Right renal pelvis (tissue), 4 donors: ENCODE measurements at places on chromosomes 6 and 20.

DNA sequence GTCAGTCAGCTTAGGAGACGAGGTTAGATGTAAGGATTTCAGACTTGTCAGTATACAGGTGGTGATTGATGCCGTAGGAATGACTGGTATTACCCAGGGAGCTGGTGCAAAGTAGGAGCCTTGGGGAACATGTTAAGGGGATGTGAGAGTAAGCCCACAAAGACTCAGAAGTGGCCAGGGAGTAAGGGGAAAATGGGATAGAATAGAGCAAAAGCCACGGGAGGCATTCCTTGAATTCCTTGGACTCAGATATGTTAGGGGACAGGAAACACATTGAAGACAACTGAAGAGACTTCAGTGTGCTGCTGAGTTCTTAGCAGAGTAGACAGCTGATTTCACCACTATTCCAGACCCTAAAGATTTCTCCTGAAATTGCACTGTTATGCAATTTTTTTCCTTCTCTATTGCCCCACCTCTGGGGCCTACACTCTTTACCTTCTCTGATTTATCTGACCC, 1.2 kb upstream of the ACAT2 start:
- no peak for DNase-seq

- no peak for DNase-seq
These were observed 1.3 kb upstream of the NDUFAF4 start for GRCh38 chr6:96899019-96899418.

GRCh38 chr20:3679749-3680700, 1.8 kb downstream of the ADAM33 start:
- no peak for DNase-seq

- DNase-seq: no peak
These were observed 15.2 kb downstream of the HNF4A start for GRCh38 chr20:44370639-44371218.

DNA sequence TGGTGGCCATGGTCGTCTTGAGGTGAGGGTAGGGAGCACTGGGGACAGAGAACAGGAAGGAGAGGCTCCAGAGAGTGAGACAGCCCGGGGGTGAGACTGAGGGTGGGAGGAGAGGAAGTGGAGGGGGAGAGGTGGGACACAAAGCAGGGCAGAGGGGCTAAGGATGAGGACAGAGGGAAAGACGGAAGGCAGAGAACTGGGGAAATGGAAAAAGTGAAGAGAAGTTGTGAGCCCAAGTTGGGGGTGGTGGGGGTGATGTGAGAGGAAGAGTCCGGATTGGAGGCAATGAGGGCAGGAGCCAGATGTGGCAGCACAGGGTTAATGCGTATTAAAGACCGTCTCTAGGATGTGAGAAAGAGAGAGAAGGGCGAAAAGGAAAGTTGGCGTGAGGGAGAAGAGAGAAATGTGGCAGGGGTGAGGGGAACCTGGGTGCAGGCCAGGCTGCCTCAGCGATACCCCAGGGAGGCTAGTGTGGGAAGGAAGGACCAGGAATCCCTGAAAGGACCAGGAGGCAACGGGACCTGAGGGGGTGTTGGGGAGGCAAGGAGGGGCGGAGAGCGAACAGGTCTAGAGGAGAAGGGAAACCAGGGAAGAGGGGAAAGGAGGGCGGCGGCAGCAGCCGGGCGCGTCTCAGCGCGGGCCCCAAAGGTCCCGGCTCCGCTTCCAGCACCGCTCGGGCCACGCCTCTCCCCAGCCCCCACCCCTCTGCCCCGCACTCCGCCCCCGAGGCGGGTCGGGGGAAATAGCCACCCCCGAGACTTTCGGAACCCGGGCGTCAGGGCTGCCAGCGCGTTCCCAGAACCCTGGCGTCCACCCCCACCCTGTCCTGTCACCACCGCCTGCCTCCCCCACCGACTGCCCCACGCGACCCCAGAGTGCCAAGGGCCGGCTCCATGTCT, at the start of gene PPP1R18:
Gene PPP1R18 (minus strand): TSS at position 637 of the 899 bp plus-strand sequence. CDS start 627 bp downstream, at position 10.
- DNase-seq: no peak

- DNase-seq: no peak
These were observed 3.7 kb downstream of the TJAP1 start for GRCh38 chr6:43481075-43481474.

DNA sequence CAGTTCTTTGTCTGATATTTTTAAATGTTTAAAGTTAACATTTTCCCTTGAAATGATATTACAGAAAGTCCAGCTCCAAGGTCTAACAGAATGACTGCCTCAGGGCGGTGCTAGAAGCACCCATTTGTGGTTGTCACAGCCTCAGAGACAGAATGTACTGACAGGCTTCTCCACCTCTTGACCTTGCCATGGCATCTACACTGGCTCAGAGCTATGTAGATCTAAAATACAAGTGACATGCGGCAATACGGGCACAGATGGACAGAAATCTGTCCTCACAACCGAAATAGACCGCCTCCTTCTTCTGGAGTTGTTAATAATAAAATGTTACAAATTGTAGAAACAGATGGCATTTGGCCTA, 167.2 kb upstream of the THEMIS start:
- DNase-seq: no peak

DNA sequence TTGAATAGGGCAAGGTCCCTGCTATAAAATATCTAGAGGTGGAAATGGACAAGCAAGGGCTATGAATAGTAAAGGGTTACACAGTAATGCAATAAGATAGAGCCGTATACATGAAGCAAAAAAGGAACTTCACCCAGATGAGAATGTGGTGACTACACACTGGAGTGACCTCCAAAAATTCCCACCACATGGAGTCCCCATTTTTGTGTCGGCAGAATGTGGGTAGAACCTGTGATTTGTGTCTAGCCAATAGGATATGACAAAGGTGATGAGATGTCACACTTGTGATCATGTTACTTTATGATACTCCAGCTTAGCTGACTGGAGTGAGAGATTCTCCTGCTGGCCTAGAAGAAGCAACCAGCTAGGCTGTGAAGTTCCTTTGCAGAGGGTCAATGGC, 96.8 kb downstream of the SYNE1 start:
- DNase-seq: no peak

GRCh38 chr6:91802431-91802830, 1215.6 kb upstream of the MAP3K7 start:
- no peak for DNase-seq

GRCh38 chr20:346640-347316, at the start of gene NRSN2:
TSS of gene NRSN2 (plus strand) at chr20:347111. CDS start at chr20:349644, 2,533 bp downstream.
- no peak for DNase-seq

- DNase-seq: no peak
These were observed 72.6 kb upstream of the LY86 start for GRCh38 chr6:6515691-6516607.

DNA sequence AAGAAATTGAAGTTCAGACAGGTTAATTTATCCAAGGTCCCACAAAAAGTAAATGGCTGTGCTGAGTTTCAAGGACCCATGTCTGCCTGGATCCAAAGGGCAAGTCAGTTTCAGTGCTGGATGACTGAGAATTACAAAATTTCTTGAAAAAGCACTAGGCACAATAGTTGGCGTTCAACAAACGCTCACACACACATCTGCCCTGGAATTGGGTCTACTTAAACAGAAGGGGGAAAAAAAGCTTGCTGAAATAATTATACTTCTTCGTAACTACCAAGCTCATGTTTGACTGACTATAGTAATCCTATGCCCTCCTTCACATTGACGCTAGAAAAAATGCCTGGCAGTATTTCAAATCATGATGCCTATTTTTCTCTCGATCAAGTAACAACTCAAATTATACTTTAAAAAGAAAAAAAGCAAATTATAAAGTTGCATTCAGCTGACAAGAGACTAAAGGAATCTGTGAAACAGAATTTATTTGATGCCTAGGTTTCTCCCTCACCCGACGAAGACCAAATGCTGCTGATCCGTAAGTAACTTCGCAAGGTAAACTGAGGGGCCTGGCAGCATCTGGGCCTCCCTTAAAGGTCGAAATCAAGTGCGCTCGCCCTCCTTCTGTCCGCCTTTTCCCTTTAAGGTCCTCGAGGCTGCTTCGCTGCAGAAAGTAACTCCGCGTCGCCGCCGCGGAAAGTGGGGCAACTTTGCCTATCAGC, 650 bp upstream of the CD2AP start:
- DNase-seq: no peak

- no peak for DNase-seq
These were observed 67.1 kb upstream of the MYLIP start for GRCh38 chr6:16061818-16062217.

DNA sequence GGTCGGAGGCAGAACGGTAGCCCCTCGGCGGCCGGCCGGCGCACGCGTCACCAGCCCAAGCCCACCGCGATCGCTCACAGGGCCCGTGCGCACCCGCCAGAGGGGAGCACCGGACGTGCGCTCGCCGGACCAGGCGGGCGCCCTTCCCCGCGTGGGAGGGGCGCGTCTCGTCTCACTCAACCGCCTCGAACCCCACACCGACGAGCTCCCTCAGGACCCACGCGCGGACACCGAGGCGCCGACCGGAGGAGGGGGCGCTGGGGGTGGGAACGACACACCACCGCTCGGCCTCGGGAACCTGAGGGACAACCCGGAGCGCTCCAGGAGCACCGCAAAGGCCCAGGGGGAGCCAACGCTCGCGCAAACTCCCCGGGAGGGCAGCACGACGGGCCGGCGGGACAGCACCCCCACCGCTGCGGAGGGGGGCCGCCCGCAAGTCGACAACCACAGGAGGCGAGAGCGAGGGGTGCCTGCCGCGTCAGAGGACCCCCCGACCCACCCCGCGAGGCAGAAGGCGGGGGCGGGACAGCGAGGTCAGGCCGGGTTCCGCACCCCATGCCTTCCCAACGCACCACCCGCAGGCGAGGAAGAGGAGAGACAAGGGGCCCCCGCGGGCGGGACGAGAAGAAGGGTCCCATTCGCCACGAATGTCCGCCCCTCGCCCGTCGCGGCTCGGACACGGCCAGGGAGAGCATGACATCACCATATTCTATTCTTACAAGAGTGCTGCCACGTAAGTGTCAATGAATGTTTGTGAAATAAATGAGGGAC, 512.7 kb upstream of the ZNF337 start:
- DNase-seq: no peak

- DNase-seq: no peak
These were observed 347.3 kb downstream of the THBS2 start for GRCh38 chr6:168906391-168906790.

- DNase-seq: no peak
These were observed 39.0 kb downstream of the SLC23A2 start for GRCh38 chr20:4962241-4962855.

GRCh38 chr20:37279820-37280219, 9.6 kb upstream of the MANBAL start:
- no peak for DNase-seq

GRCh38 chr20:8790442-8791074, 278.3 kb upstream of the PLCB4 start:
- DNase-seq: no peak

- DNase-seq: no peak
These were observed 55.0 kb upstream of the HLA-A start for GRCh38 chr6:29887330-29887818.
